ENCODE measurements at places on chromosomes 7 and 10.
A peak's percentile ranks its signal among the peaks of the same experiment; 100 is the strongest.

GRCh38 chr7:24864214-24864817 is 107.1 kb upstream of the GSDME start:
- DNase-seq: no peak

- no peak for DNase-seq
Observed at GRCh38 chr10:114795039-114795438, 26.5 kb upstream of the FHIP2A start.

DNA sequence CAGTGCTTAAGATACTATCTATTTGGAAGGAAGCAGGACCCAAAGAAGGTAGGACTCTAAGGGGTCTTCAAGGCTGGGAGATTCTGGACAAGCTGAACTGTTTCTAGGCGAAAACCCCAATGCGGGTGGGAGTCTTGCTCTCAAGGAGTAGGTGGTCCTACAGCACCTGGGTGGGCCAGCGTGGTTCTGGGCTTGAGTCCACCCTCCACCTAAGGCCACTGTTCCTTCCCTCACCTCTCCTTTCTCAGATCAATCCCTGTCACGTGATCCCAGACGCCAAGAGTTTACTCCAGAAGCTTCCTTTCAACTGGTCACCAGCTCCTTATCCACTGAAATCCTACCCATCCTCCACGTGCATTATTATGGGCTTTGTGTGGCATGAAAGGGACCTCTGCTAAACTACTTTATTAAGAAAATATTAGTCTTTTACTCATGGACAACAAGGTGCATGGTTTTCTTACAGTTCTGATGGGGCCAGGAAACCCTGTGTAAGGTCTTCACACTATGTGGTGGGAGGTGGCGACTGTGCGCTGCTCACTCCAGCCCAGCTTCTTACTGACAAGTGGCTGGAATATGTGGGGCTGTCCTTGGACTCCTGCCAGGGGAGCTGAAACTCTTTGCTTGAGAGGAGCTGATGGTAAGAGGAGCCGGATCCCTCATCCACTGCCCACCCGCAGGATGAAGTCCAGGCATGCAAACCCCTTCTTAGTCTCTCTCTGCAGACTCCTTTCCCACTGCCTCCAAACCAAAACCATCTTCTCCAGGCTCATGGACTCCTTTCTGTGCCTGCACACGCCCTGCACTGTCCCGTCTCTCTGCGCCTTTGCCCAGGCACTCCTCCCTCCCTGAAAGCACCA is 1.6 kb downstream of the ZNF746 start:
- no peak for DNase-seq

GRCh38 chr10:118020365-118020764 is 26.4 kb downstream of the RAB11FIP2 start:
- DNase-seq: no peak

DNA sequence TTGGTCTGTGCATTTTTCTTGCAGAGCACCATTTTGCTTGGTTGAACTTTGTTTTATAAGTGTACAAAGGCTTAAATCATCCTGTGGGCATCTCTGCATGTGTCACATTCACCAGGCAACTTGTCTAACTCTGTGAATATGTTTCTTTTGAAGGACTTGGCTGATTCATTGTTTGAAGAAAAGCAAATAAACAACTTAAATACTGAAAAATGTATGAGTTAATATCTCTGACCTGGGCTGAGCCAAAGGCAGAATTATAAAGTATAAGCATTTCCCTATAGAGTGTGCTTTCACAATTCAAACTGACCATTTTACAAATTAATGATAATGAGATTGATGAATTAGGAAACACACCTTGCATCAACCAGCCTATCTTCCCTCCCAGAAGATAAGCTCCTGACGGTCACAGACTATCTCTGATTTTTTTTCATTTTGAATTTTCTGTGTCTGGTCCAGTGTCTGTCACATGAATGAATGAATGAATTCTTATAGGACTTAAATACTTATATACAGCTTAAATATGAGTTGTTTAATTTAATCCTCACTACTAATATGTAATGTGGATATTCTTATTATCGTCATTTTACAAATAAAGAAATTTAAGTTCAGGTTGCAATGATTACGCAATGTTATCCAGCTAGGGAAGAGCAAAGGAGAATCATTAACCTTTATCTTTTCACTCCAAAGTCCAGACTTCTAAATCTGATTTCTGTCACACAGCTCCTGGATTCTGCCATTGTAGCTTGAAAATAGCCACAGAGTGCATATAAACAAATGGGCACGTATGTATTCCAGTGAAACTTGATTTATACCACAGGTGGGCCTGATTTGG is 182.0 kb upstream of the PHYHIPL start:
- no peak for DNase-seq

- no peak for DNase-seq
Observed at GRCh38 chr7:109694149-109695071, 1124.7 kb downstream of the DNAJB9 start.

DNA sequence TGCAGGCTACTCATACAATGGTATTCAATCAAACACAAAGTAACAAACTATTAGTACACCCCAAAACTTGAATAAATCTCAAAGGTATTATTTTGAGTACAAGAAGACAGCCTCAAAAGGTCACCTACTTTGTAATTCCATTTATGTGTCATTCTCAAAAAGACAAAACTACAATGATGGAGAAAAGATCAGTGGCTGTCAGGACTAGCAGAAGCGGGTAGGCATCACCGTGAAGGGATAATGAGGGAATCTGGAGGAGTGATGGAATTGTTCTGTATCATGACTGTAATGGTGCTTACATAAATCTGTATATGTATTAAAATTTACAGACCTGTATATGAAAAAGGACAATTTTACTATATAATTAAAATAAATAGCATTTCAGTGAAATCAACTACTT is 37.0 kb downstream of the COG5 start:
- no peak for DNase-seq

- DNase-seq: no peak
Observed at GRCh38 chr7:45242698-45243097, 85.1 kb downstream of the RAMP3 start.

DNA sequence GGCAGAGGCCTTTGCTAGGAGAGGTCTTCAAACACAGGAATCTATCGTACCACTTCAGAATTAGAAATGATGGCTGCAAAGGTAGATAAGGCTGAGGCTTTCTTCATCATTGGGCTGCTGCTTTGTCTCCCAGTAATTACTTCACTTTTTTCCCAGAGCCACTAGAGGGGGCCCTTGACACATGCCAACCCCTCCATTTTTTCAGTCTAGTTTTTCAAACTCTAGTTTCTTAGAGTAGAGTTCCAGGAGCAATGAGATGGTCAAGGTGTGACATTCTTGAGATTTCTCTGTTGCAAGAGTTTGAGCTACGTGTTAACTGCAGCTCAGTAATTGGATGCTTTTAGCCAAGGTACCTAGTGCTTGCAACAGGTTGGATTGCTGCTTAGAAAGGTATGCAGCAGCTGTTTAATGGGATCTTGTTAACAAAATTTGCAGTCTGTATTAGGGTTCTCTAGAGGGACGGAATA is 33.8 kb upstream of the RBM20 start:
- DNase-seq: peak; percentile 44

DNA sequence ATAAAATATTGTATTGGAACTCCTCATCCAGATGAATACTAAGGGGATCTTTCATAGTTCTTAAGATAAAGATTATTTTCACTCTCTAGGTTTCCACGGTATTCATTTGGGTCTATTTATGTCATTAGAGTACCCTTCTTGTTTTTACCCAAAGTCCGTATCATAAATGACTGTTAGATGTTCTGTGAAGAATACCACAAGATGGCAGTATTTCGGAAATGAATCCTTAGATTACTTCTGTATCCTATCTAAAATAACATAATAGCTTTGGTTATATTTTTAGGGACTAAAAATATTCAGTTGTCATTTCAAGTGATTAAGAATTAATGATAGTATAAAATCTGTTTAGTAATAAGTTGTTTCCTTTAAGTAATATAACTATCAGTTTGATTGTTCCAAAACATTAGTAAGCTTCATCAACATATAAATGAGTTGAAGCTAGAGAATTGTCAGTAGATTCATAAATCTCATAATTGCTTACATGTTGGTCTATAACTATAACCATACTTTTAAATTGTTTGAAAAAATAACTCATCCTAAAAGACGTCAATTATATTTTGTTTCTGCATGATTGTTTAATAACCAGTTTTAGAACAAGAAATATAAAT is 337.5 kb upstream of the KCND2 start:
- DNase-seq: no peak

- no peak for DNase-seq
Observed at GRCh38 chr10:133381036-133381435, 2.0 kb downstream of the PAOX start.

DNA sequence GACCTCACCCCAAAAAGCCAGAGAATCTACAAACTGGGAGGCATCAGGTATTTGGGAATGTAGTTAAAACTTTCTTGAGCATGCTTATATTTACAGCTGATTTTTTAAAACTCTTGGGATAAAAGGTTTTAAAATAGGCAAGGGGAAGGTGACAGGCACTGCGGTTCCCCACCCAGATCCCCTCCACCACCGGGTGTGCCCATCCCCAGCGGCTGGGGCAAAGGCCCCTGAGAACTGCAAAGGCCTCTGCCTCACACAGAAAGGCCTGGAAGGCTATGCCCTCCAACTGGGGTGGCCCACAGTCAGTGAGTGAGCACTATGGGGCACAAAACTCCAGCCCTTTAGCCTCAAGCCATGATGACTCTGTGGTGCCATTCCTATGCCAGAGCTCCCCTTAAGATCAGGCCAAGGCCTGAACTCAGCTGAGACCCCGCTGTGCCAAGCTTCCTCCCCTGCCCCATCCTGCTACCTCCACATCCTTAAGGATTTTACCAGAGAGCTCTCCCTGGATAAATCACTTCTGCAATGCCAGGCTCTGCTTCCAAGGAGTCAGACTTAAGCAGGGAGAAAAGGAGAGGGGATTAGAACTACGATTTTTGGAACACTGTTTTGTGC is 299.1 kb downstream of the GRID1 start:
- no peak for DNase-seq

DNA sequence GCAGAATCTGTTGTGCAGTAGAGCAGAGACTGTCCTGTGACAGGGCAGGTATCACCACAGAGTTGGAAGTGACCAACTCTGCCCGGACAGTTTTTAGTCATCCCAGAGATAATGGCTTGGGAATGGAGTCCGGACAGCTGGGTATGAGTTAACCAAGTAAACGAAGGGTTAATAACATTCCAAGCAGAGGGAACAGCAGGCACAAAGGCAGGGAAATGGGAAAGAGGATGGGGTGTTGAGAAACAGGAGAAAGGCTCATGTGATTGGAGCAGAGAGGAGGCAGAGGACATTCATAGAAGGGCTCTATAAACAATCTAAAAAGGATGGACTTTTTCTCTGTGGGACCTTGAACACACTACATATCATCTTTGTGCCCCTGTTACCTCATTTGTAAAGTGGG is 132.2 kb upstream of the YAE1 start:
- no peak for DNase-seq
